ENCODE measurements at places on chromosomes 2 and 18. TPM values are rescaled to one million over a fixed set of nuclear protein-coding genes. Genes with fewer than 3 reads are reported as not detected.

Gene CNOT9
- 24.4 TPM for total RNA-seq

DNA sequence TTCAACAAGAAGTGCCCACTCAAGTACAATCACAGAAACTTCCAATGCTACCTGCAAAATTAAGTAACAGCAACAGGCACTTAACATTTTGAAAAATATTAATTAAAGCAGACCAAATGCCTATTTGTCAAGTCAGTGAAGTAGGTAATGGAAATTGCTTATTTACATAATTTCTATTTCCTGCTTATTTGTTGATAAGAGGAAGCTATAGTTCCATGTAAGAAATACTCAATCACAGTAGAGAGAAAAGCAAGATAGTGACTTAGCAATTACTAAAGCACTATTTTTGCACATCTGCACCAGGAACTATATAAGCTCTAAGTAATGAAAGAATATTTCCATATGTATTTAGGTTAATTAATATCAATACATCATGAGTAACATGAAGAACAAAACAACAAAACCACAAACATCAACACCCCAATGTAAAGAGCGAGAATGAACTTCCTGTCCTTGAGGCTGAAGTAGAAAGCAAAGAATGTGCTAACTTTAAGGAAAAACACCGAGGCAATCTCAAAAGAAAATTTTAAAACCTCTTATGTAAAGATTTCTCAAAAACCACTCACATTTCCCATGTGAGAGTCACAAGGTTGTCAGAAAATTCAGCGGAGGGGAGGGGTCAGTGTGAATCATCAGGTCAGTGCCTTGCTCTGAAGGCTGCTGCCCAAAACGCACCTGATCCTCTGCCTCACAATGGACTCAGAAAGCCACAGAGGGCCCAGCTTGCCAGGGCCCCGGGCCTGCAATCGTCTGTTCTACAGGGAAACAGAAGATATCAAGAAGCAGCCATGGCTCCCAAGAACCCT lies 12.5 kb downstream of the NPC1 start:
- no peak for DNase-seq

DNA sequence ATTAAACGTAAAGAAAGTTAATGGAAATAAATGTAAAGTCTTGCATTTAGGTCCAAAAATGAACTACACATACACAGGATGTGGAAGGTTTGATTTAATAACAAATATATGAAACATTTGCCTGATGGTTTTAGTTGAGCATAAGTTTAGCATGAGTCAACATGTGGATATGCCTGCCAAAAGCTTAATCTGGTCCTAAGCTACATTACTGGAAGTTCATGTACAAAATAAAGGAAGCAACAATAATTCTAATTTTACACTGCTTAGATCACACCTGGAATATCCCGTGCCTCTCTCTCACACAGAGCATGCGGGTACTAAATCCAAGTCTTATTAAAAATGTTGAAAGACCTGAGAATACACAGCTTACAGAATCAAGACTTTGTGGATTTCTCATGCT lies 276.5 kb upstream of the NRP2 start:
- DNase-seq = no peak

GRCh38 chr2:170165129-170165528 lies 12.8 kb upstream of the MYO3B start:
- DNase-seq = no peak

DNA sequence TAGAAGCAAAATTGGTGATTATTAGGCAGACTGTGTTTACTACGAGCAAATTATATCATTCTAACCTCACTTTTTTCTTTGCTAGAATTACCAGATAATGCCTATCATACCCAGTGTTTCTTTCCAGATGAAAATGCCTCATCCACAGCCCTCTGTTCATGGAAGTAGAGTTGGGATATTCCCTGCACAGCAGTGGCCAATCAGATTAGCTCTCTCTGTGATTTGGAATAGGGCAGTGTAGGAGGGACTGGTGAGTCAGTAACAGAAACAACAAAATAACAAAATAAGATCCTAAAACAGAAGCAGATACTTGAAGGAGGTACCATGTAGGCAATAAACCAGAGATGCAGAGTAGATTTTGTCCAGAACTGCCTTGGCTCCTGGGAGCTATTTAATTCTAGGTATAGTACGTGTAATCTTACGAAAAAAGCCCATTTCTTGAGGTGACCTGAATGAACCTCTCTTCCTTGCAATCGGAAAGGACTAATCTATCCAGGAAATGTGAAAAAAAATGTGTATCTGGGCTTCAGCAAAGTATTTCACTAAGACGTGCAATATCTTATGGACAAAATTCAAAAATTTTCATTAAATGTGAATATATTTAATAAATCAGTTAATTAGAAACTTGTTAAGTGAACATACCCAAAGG lies 18.4 kb upstream of the TMEM17 start:
- no peak for DNase-seq
